ENCODE measurements at places on chromosomes 1 and 21.

DNA sequence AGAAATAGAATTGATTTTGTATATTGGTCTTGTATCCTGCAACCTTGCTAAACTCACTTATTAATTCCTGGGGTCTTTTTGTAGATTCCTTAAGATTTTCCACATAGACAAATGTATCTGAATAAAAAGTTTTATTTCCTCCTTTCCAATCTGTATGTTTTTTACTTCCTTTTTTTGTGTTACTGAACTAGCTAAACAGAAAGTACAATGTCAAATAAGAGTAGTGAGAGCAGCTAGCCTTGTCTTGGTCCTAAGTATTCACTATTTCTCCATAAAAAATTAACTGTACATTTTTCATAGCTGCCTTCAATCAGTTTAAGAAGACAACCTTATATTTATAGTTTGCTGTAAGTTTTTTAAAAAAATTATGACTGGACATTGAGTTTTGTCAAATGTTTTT, 74.9 kb downstream of the FASLG start:
- DNase-seq, result no peak

- no peak for DNase-seq
Observed at GRCh38 chr1:93346421-93346993, 800 bp downstream of the DR1 start.

GRCh38 chr1:20184997-20185833, 681 bp upstream of the UBXN10 start:
- DNase-seq, result no peak

DNA sequence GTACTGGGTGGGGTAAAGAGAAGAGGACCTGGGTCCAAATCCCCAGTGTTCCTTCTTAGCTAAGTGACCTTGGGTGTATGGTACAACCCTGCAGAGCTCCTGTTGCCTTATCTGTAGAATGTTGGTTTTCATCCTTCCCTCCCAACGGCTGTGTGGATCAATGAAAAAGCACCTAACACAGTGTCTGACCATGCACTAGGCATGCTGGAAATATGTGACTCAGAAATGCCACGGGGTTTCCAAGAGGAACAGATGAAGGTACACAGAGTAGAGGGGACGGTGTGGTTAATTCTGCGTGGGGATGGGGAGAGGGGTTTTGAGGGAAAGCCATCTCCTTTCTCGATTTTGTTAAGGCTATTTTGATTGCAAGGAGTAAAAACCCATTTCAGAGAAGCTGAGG, 8.6 kb downstream of the NIPAL3 start:
- no peak for DNase-seq

- no peak for DNase-seq
Observed at GRCh38 chr1:164155347-164155746, 403.6 kb upstream of the PBX1 start.

GRCh38 chr1:37434292-37435225, 39.8 kb upstream of the ZC3H12A start:
- DNase-seq, result peak; percentile 71

DNA sequence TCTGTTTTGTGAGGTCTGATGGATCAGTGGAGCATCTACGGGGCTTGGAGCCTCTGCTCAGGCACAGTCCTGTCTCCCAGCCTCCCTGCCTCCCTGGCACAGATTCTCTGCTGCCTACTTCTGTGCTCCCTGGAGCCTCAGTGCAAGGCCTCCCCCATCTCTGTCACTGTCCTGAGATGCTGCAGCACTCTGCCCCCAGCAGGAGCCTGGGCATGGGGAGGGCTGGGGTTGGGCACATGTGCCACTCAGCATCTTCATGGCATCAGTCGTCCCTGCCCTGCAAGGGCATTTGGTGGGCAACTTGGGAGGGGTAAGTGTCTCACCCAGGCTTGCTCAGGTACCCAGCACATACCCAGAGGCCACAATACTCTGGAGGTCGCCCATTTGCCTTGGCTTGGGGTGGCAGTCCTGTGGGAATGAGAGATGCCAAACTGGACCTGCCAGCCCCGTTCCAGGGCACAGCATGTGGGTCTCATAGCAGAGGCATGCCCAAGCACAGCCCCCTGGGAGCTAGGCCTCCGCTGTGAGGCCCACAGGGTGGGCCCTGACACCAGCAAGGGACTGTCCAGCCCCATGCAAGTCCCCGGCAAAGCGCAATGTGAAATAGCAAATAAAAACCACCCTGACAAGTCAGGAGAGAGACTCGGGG, 28.7 kb downstream of the PADI3 start:
- DNase-seq, result no peak

GRCh38 chr1:177631770-177632169, 338.1 kb downstream of the SEC16B start:
- no peak for DNase-seq

Measured in NCI-H2081 (cell line).